ENCODE measurements at places on chromosomes 1 and 21.

DNA sequence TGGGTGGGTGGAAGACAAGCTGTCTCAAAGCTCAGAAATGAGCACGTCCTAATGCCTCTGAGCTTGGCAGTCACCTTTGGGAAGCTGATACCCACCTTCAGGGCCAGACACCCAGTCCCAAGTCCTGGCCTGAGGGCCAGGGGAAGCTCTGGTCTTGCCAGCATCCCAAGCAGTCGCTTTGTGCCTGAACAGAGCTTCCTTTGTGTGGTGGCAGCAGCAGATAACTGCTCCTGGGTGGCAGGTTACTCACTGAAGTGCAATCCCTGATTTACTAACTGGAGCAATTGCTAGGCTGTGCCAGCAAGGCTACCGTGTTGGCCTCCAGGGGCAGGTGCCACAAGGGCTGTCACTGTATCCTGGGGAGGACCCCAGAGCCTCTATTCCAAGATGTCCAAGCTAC is 40.4 kb upstream of the GRHL3 start:
- DNase-seq = no peak

- DNase-seq = no peak
These were observed 330.5 kb upstream of the KAZN start for GRCh38 chr1:14267991-14268390.

GRCh38 chr21:30227633-30228404 is 11.9 kb upstream of the CLDN8 start:
- DNase-seq = no peak

- DNase-seq = no peak
These were observed 100.9 kb upstream of the MARK1 start for GRCh38 chr1:220426989-220427388.

- no peak for DNase-seq
These were observed 113.5 kb downstream of the PRDM2 start for GRCh38 chr1:13813398-13814012.

DNA sequence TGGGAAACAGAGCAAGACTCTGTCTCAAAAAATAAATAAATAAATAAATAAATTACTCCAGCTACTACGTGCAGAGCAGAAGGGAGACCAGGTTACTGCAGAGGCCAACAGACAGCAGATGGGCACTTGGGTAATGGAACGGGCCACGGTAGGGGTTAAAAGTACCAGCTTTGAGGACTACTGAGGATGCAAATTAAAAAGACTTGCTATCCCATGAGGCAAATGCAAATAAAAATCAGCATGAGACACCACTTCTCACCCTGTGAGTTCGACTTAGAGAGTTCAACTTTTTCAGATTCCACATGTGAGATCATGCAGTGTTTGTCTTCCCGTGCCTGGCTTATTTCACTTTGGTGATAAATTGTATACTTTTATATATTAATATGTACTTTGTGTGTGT is 6.6 kb downstream of the SLC2A5 start:
- DNase-seq = no peak

DNA sequence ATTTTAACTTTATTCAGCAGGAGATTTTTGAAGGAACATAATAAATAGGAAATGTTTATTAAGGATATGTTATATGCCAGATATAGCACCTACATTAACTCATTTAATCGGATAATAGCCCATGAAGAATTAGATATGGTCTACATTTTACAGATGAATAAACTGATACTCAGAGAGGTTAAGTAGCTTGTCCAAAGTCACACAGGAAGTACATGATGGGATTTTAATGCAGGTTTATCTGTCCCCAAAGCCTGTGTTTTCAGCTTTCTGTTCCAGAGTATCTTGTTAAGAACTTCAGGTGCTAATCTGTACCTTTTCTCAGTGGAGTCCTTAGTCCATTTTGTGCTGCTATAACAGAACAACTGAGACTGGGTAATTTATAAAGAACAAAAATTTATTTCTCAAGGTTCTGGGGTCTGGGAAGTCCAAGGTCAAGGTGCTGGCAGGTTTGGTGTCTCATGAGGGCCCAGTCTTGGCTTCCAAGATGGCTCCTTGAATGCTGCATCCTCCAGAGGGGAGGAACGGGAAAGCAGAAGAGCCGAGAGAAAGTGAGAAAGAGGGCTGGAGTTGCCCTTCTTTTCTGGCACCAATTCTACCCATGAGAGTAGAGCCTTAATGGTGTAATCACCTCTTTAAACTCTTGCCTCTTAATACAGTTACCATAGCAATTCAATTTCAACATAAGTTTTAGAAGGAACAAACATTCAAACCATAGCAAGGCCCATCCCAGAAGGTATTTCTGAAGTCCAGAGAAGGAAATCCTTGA is 17.3 kb downstream of the C1orf21 start:
- no peak for DNase-seq

- DNase-seq = no peak
These were observed 472.7 kb downstream of the PTPRU start for GRCh38 chr1:29708796-29709703.

- no peak for DNase-seq
These were observed 246.6 kb upstream of the ADGRL2 start for GRCh38 chr1:81554108-81554507.

GRCh38 chr1:166952002-166952746 is 23.2 kb downstream of the ILDR2 start:
- DNase-seq = no peak

- DNase-seq = no peak
These were observed 57.4 kb downstream of the HMGB4 start for GRCh38 chr1:33921281-33921680.

DNA sequence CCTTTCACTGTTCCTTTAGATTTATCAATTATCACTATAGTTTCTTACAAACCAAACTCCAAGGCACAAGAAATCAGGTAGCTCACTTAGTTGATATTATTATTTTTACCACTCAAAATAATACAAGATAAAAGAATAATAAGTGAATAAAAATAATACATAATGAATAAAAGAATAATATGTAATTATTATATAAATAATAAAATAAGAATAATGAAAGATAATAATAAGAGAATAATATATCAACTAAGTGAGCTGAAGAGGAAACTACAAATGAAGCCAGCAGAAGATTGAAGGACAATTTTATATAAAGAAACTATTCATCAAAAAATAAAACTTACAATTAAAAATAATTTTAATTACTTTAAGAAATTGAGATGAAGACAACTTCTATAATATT is 90.6 kb downstream of the LRRIQ3 start:
- DNase-seq = no peak

GRCh38 chr1:89739013-89739843 is 81.6 kb upstream of the LRRC8D start:
- DNase-seq = no peak

DNA sequence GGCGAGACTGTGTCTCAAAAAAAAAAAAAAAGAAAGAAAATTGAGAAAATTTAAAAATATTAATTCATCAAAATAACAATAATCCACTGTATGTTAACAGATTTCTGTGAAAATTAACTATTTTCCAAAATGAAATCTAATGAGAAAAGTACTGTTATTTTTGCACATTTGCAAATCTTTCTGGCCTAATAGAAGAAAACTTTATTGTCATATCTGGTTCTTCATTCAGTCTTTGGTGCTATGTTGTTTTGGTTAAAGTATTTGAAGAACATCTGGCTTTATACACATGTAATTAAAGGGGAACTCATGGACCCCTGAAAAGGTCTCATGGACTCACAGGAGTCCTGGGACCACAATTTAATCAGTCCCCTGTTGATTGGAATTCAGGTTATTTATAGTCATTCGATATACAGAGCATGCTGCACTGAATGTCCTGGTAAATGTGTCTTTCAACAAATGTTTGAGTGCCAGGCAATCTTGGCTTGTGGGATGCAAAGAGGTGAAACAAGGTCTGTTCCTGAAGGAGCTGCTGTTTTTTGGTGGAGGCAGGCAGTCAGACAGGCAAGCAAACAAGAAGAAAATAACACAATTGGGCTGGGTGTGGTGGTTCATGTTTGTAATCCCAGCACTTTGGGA is 9.0 kb downstream of the AK4 start:
- no peak for DNase-seq

GRCh38 chr1:162939035-162939434 is 78.1 kb upstream of the CCDC190 start:
- DNase-seq = no peak

- DNase-seq = no peak
These were observed 18.0 kb upstream of the MNDA start for GRCh38 chr1:158813164-158813563.

DNA sequence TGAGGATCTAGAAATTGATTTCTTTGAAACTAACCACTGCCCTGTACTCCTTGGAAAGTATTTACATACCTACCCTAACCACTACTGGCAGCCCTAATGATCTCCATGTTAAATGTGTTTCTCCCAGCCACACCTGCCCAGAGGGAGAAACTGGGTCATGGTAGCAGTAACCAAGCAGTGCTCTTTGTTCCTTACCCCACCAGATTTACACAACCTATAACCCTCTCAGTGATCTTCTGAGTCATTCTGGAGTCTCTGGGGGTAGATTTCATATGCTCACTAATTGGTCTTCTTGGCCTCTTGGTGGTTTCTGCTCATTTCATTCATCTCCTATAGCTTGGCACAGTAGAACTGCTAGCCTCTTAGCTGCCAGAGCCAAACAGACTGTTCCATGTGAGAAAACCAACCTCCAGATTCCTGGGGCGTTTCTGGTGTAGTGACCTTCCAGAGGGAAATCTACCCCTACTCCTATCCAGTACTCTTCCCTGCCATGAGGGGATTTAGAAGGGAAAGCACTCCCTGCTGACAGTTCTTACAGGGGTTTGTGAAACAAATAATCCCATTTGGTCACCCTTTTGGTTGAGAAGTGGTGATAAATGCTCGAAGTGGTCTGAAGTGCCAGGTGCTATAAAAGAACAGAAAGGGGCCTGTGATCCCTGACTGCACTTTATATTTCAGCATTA is 36.2 kb upstream of the LRIG2 start:
- DNase-seq = no peak

DNA sequence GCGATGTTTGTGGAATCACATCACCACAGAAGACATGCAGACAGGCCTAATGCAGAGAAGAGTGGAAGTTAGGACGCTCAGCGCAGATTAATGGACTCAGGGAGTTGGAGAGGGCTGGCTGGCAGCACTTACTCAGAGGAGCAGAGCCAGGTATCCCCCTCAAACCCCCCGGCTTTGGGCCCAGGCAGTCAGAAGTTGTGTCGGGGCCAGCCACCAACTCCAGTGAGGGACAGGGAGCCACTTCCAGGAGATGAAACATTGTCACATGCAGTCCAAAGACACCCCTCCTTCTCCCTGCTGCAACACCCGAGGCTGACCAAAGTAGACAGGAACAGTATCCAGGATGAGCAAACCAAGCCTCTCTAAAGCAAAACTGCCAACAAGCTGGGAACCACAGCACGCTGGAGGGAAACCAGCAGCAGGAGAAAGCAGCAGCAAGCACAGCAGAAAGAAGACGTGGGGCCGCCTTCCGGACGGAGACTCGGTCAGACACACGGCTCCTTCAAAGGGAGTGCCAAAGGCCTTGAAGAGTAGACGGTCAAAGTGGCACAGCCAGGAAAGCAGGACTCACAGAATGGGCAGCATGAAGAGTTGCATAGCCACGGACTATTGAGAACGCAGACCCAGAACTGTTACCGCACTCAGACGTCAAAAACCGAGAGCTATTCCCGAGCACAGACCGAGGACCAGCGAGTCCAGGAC is 149.3 kb downstream of the PCBP3 start:
- DNase-seq = no peak

DNA sequence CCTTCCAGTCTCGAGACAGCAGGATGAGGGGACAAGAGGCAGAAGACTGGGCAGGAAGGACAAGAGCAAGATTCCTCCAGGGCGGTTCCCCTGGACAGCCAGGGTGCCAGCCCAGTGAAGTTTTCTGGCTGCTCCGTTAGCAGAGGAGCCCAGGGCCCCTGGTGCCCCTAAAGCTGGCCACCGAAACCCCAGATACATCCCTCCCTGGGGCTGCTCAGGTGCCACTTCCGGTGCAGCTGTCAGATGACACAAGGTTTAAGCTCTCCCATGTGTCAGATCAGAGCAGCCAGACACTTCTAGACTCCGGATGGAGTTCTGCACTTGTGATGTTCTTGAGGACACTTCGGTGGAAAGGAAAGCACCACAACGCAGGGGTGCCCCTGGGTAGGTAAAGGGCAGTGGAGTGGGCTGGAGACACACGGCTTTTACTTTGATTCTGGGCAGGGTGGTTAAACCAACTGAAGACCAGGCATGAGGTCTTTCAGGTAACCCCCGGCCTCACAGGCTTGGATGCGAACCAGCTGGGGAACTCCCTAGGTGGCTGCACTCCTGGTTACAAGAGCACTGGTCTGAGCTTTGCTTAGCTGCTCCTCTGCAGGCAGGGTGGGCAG is 85.7 kb downstream of the ITPKB start:
- DNase-seq = no peak

DNA sequence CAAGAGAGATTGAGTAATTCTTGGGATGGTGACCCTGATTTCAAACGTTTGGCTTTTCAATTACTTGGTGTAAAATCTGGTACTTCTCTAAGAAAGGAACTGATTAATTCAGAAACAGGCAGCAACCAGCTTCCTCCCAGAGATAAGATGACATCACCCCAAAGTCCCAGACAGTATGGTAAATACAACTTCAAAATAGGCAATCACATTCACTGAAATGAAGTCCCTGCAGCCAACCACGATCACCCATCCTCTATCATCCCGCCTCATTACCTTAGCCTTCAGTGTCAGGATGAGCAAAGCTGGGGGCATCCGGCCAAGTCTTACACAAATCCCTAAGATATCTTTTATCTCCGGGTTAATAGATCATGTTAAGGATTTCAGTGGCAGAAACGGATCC is 26.4 kb upstream of the RUNX1 start:
- DNase-seq = no peak

DNA sequence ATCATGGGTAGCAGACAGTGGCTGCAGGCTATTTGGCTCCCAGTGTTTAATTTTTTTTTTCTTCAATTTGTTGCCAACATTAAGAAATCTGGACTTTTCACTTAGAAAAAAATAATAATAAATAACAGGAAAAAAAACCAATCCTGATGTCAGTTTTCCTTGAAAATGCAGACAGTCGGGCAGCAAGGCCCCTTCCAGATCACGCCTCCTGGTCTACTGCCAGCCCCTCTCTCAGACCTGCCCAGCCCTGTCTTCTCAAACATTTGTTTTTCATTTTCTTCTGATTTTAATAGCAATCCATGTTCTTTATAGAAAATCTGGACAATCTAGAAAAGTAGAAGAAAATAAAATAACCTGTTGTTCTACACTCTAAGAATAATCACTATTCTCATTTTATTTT is 15.5 kb downstream of the IFNGR2 start:
- DNase-seq = no peak

DNA sequence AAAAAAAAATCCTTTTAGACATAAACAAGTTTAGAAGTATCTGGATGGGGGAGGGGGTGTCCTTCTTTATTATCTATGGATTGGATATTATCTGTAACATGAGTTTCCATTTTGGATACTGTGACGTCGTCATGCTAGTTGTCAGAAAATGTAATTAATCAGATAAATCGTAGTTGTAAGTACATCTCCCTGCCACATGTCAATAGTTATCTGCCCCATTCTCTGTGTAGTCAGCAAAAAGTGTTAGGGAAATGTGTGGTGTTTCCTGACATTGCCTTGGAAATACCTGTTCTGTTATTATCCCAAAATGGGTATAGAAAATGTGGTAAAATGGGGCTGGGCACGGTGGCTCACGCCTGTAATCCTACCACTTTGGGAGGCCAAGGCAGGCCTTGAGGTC is 24.6 kb upstream of the SDE2 start:
- DNase-seq = no peak
